Mesothelial cell of epicardium (in vitro differentiated cells): ENCODE measurements at places on chromosomes 5 and 9.

- no peak for DNase-seq
Measured at GRCh38 chr5:171580502-171581265, 161.2 kb downstream of the FGF18 start.

- no peak for DNase-seq
Measured at GRCh38 chr5:10546186-10546585, 17.7 kb upstream of the ANKRD33B start.

GRCh38 chr5:162565-163337 lies 28.5 kb upstream of the LRRC14B start:
- no peak for DNase-seq

- no peak for DNase-seq
Measured at GRCh38 chr5:90518661-90519060, 10.7 kb downstream of the LYSMD3 start.

- no peak for DNase-seq
Measured at GRCh38 chr9:131284856-131285255, 4.7 kb upstream of the PLPP7 start.

- DNase-seq = peak; percentile 56
Measured at GRCh38 chr5:179558932-179559283, 8.6 kb downstream of the RUFY1 start.
